NCI-H1694 (cell line): ENCODE measurements at places on chromosomes 4 and X.
A peak's percentile ranks its signal among the peaks of the same experiment; 100 is the strongest.

GRCh38 chr4:48189731-48190130 is 55.7 kb upstream of the TXK start:
- DNase-seq = no peak

GRCh38 chr4:86718152-86718551 is 124.0 kb downstream of the PTPN13 start:
- DNase-seq = no peak

GRCh38 chr4:13328591-13328990 is 155.5 kb downstream of the RAB28 start:
- DNase-seq = no peak

GRCh38 chr4:168503652-168504362 is 7.0 kb downstream of the PALLD start:
- DNase-seq = no peak

GRCh38 chrX:44871931-44872820 is 812 bp upstream of the KDM6A start:
- DNase-seq = no peak

- DNase-seq = peak; percentile 40
Observed at GRCh38 chr4:140005699-140006098, 148.3 kb downstream of the MAML3 start.

GRCh38 chr4:69855822-69856221 is 4.1 kb downstream of the SULT1E1 start:
- DNase-seq = no peak

DNA sequence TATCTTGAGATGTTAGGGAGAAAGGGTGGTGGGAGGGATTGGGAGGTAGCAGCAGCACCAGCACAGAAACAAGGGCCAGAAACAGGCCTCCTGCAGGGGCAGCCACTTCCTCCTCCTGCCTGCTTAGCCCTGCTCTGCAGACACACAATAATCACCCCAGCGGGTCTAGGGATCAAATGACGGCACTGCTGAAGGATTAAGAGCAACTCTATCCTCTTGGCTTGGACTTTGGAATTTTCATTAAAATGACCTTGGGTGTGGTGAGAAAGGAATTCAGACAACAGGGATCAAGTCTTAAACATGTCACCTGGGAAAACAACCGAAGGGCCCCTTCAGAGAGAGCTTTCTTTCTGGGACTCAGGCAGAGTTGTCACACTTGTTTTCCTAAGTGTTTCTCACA is 353.4 kb downstream of the SPRY1 start:
- no peak for DNase-seq

DNA sequence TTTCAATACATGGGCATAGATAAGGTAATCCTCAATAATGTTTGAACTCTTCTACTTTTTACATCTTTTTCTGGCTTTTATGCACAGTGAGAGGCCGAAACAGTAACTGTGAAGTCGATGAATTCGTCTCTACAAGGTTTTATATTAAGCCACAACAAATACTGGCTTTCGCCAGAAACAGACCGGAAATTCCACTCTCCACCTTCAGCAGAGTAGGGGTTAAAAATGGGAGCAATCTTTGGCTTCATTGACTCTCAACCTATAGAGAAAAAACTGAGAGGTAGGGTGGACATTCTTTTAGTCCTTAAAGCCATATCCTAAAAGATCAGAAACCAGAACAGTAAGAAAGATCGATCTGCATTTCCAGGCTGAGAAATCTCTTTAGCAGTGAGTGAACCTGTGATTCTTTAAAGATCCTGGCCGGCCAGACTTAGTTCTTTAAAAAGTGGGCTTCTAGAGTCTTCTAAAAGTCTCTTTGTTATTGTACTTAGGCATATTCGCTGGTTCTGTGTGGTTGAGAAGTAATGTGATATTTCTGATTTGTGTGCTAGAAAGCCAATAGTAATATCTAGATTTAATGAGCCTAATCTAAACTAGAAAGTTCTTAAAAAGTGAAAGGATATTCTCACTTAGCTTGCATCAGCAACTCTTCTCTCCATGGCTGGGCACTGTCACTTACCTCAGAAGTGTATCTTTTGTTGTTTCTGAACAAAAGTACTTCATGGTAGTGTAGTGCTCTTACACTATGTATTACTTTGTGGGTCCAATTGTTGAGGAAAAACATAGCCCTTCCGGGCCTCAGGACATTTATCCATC is 2.0 kb downstream of the HSPA4L start:
- no peak for DNase-seq

GRCh38 chr4:14478504-14478903 is 523.8 kb upstream of the CPEB2 start:
- DNase-seq = no peak

- no peak for DNase-seq
Observed at GRCh38 chr4:42397635-42398170, 415 bp downstream of the SHISA3 start.

- peak; percentile 79 for DNase-seq
Observed at GRCh38 chr4:140150636-140150885, 3.4 kb downstream of the MAML3 start.

DNA sequence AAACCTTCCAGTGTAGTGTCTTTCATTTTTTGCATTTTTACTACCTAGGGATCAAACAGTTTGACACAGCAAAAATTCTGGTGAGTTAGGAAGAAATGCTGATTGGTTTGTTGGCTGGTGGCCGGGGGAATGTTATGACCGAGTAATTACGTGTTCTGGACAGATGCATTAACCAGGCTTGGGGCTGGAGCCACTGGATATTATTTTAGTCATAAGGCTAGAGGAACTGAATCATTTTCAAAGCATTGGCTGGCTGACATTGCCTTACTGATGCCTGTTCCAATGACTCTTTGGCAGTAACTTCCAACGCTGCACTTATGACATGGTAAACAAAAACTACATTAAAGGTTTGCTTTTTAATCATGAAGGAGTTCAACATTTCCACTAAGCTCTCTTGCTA is 84.6 kb downstream of the FBXO8 start:
- DNase-seq = no peak

- no peak for DNase-seq
Observed at GRCh38 chrX:137549073-137549472, 16.9 kb upstream of the ZIC3 start.

GRCh38 chrX:68660746-68661145 is 13.3 kb downstream of the STARD8 start:
- DNase-seq = no peak

GRCh38 chrX:83845397-83845796 is 15.5 kb upstream of the CYLC1 start:
- peak; percentile 29 for DNase-seq

- DNase-seq = no peak
Observed at GRCh38 chrX:65741823-65742222, 74.4 kb downstream of the MSN start.

DNA sequence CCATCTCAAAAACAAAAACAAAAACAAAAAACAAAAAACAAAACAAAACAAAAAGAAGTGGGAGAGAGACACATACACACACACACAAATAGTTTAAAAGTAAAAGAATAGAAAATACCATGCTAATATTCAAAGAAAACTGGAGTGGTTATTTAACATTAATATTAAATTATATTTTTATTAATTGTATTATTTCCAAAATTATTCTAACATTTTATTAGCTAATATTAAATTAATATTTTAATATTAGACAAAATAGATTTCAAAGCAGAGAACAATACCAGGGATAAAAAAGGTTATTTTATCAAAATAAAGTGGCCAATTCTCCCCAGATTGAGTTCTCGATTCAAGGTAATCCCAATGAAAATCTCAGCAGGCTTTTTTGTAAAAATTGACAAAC is 90.9 kb downstream of the NAT8L start:
- no peak for DNase-seq

DNA sequence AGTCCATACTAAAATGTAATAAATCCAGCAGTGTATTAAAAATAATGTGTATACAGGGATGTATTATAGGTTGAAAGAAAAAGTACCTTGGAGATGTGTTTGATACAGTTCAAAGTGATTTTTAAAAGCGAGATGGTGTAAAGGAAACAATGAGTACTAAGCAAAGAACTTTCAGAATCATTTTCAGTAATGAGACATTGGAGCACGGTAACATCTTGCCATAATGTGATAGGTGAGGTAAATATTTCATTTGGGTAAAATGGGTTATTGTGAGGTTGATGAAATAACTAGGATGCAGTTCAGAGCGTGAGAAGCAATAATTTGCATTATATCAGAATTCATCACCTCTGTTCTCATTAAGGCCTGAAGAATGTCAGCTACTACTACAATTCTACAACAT is 25.9 kb downstream of the EIF2S3 start:
- DNase-seq = no peak

- no peak for DNase-seq
Observed at GRCh38 chrX:65528293-65528692, 6.3 kb downstream of the LAS1L start.

DNA sequence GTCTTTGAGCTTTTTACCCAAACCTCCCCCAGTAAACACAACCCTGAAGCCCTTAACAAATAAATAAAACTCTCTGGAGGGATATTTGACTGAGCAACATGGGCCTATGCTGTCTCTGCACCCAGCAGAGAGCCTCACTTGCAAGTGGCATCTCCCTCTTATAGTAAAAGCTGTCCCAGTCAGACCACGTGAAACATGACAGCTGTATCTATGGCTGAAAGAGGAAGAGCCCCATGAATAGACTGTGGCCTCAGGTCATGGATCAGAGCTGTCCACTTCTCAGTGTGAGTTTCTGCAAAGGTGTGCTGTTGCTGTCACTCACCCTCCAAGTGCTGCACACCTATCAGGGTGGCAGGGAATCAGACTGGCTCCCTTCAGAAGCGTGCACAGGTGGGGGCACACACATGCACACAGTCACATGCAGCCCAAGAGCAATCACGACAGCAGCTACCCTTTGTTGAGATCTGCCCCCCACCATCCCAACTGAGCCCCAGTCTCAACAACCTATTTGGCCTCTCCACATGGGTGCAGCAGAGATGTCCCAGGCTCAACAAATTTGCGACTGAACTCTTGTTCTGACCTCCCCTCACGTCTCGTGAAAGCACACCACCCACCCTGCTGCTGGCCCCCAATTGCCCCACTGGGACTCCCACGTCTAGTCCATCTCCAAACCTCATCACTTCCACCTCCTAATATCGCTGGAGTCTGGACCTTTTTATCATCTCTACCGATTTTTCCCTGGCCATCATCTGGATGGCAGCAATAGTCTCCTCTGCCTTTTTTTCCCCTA is 45.6 kb downstream of the NAT8L start:
- no peak for DNase-seq

GRCh38 chr4:106494066-106494465 is 125.5 kb upstream of the GIMD1 start:
- DNase-seq = no peak

DNA sequence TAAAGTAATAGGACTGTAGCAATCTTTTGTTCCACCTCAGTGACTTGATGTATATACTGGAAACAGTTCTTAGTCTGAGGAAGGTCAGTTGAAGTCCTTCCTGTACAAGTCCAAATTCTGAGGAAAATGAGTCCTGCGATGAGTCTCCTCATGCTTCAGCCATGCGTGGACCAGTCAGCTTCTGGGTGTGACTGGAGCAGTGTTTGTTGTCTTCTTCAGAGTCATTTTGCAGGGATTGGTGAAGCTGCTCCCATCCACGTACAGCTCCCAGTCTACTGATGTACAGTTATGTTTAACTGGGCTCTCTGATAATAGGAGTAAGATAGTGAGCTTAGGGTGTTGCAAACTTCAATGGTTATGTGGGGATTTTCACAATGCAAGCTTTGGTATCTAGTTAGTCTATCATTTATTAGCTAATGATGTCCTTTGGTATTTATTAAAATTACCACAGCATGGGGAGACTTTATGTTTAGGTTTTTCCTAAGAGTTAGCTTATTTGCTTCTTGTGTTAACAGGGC is 3.4 kb downstream of the UGT2B17 start:
- DNase-seq = no peak

GRCh38 chrX:129998021-129998420 is 15.6 kb downstream of the BCORL1 start:
- DNase-seq = no peak

DNA sequence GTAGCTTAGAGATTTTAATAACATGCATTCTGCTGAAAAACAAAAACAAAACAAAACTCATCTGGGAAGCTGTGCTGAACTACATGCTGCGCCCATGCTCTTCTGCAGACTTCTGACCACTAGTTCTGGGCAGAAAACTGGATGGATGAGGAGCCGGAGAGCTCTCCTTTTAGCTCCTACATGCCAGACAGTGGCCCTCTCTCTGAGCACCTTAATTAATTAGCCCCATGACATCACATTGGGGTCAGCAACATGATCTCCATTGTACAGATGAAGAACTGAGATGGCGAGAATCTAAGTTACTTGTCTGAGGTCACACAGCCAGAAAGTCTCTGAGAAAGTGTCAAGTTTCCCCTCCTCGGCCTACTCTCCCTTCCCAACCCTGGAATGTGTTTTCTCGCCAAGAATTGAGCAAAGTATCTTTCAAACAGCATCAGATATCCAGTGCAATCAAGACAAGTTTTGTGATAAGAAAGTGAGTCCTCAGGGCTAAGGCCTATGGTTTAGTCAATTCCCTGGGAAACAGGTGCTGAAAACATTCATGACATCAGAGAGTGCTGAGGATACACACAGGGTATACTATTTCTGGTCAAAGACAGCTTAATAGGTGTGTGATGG is 21.6 kb downstream of the SCD5 start:
- DNase-seq = no peak

DNA sequence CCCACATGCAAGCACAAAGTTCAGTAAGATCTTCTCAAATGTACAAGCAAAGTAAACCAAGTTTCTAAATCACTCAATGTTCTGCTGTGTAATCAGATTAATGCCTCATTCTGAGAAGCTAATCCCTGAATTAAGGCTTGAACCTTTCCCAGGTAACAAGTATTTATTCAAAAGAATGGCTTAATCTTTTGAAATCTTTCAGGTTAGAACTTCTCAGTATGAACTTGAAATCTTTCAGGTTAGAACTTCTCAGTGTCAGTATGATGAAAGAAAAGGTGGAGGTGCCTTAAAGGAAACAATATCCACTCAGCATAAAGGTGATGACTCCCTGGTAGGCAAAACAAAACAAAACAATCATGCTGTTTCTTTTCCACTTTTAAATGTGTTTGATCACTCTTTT is 29.0 kb downstream of the TMPRSS11B start:
- DNase-seq = no peak

GRCh38 chr4:147012059-147012707 is 66.5 kb upstream of the TTC29 start:
- no peak for DNase-seq

DNA sequence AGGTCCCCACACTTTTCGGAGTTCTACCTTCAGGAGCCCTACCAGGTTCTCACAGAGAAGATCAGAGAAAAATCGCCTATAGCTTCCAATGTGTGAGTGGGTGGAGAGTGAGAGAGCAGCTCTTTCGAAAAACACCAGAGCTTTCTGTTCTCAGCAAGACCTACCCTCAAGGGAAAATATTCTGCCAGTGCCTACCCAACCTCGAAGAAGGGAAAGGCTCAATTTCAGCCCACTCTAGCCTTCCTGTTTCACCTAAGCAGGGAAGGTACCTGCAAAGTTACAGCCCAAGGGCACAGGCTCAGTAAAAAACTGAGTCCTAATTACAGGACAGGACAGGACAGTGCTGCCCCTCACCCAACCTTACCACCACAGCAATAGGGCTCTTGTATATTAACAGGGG is 104.0 kb upstream of the WDR17 start:
- DNase-seq = no peak

DNA sequence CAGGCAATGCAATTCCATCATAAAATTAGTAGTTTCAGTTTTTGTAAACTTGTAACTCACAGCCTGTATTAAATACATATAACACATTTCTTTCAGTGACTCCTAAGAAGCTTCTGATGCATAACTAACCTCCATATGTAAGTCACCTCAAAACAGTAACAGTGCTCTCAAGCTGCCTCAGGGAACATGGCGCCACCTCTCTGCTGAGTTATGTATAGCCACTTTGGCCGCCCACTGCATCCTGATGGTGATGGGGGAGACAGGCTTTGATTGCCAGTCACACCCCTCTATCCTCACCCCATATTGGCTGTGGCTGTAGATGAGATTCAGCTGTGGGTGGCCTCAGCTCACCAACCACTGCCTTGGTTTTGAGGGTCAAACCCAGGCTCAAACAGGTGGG is 54.3 kb downstream of the LRBA start:
- no peak for DNase-seq
